ENCODE measurements at places on chromosomes 6 and 20.

DNA sequence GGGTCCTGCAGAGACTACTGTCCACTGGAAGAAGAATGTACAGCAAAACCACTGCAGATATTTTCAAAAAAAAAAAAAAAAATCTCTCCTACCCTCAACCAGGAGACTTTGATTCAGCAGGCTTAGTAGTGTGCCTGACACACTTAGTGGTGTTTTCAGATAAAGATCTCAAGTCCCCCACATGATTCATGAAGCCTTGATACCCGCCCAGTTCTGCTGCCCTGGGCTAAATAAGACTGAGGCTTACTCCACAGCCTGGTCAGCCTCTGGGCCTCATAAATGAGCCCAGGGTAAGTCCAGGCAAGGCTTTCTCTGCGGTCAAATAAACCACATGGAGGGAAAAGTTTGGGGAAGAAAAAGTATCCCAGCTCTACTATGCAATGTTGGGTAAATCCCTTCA lies 222.1 kb upstream of the ARID1B start:
- no peak for DNase-seq

DNA sequence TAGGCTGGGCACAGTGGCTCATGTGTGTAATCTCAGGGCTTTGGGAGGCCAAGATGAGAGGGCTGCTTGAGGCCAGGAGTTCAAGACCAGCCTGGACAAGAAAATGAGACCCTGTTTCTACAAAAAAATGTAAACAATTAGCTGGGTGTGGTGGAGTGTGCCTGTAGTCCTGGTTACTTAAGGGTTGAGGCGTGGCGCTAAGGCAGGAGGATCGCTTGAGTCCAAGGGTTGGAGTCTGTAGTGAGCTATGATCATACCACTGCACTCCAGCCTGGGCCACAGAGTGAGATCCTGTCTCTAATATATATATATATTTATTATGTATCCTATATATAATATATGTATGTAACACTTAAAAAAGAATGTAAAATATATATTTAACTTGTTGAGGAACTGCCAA lies 7.9 kb upstream of the ABRACL start:
- DNase-seq = no peak

GRCh38 chr6:10531942-10532341 lies 10.8 kb downstream of the GCNT2 start:
- no peak for DNase-seq

- peak; percentile 36 for DNase-seq
Measured at GRCh38 chr20:50460608-50461267, 49.4 kb upstream of the PTPN1 start.

GRCh38 chr6:35287671-35288396 lies 9.8 kb upstream of the DEF6 start:
- no peak for DNase-seq

DNA sequence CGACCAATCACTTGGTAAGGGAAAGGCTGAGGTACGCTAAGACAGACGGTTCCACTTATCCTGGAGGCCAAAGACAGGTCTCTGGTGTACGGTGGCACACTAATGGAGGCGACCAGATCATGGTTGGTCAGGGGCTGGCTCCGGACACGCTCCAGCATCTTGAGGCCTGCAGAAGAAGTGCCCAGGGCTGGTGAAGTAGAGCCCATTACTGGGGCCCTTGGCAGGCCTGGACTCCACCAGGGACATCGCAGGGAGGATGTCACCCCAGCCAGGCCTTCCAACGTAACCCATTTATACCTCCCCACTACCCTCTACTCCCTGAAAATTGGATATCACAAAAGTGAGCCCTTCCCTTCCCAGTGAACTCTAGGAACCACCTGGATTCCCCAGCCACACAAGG lies 16.2 kb downstream of the KHDC1L start:
- no peak for DNase-seq

- no peak for DNase-seq
Measured at GRCh38 chr6:39441301-39441700, 118.8 kb upstream of the KCNK16 start.

DNA sequence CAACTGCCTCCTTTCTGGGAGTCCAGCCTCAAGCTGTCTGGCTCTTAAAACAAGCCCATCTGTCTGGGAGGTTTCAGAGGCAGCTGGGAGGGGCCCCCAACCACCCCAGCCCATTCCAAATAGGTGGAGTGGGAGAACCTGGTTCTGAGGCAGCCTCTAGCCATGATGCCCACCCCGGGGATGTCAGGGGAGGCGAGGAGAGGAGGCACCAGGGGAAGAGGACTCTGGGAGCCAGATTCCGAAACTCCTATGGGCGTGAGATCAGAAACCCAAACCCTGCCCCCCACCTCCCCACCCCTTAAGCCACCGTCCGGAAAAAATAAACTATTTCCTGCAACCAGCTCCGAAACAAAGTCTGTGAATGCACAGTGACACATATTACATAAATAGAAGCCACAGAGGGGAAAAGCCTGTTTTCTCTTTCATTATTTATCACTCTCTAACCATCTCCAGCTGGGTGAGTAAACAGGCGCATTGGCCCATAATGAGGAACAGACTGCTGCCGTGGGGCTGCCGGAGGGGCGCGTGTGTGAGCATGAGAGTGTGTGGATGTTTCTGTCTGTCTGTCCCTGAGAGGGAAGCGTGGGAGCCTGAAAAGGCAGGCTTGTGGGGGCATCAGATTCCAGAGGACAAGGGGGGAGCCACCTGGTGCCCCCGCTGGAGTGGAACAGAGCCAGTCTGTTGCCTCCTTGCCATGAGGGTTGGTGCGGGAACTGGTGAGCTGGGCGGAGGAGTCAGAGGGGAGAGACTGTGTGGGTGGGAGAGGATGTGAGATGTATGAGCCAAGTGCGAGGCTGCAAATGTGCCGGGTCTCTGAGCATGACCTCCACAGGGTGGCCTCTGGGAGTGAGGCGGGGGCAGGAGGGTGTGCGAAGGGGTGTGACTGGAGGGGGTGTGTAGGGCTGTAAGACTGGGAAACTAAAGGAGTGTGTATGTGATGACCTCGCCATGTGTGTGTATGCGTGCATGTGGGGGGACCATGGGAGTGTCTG lies 14.3 kb upstream of the FOXP4 start:
- no peak for DNase-seq

DNA sequence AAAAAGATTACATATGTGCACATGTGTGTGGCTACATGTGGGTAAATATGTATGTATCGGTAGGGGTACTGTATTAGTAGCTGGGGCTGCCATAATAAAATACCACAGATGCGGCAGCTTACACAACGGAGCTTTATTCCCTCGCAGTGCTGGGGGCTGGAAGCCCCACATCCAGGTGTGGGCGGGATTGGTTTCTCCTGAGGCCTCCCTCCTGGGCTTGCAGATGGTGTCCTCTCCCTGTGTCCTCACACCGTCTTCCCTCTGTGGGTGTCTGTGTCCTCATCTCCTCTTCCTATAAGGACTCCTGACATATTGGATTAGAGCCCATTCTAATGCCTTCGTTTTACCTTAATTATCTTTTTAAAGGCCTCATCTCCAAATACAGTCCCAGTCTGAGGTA lies 97.7 kb downstream of the LY86 start:
- DNase-seq = no peak
